ENCODE measurements at places on chromosomes 7 and 10.

GRCh38 chr7:29318853-29319718 is 124.5 kb downstream of the CHN2 start:
- DNase-seq = no peak

DNA sequence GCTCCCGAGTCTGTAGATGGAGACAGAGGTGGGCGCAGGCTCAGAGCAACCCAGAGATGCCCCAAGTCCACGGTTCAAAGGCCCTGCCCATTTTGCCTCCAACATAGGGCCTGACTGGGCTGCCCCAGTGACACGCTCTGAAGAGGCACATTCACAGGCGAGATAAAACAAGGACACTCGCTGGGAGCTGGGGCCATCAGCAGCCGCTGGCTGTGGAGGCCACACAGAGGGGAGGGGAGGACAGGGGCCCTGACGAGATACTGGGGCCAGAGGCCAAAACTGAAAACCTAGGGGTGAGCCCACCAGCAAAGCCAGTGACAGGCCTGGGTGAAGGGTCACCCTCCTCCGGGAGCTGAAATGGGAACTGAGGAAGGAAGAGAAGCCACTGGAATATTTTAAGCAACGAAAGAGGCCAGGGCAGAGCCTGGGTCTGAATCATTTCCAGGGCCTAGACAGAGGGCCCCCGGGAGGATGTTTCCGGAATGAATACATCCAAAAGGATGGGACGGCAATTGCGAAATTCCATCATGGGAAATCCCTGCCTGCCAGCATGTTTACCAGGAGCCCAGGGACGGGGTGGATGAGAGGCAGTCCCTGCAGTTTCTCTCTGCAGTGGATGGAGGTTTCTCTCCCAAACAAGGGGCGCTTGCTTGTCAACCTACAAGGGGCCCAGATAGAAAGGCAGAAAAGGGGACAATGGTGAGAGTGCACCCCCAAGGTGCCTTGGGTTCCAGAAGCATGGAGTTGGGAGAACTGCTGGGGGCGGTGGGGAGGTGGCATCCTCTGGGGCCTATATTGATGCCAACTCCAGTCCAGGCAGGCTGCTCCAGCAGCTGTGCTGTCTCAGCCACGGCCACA is 29.0 kb upstream of the HSPA12A start:
- no peak for DNase-seq

DNA sequence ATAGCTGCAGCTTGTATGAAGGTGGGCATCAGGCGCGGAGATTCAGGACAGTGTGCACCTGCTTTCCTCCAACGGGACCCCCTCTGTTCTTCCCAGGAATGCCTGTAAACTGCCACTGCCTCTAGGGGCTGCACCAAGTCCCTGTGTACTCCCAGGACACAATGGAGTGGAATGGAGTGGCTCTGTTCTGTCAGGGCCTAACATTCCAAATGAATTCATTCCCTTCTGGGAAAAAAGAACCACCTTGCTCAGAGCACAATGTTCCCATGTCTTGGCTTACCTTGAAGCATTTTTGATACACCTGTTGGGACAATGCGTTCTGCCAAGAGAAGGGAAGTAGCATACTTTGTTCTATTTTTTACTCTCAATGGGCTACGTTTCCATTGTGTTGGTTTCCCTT is 339.4 kb downstream of the FRMD4A start:
- DNase-seq = no peak

GRCh38 chr7:127404286-127405072 is 12.0 kb upstream of the ZNF800 start:
- DNase-seq = no peak

GRCh38 chr10:47139121-47139520 is 160.9 kb upstream of the GDF10 start:
- no peak for DNase-seq

- DNase-seq = no peak
Observed at GRCh38 chr7:55569269-55569663, 3.0 kb downstream of the VOPP1 start.

- no peak for DNase-seq
Observed at GRCh38 chr7:29723599-29723998, 82.7 kb upstream of the WIPF3 start.

DNA sequence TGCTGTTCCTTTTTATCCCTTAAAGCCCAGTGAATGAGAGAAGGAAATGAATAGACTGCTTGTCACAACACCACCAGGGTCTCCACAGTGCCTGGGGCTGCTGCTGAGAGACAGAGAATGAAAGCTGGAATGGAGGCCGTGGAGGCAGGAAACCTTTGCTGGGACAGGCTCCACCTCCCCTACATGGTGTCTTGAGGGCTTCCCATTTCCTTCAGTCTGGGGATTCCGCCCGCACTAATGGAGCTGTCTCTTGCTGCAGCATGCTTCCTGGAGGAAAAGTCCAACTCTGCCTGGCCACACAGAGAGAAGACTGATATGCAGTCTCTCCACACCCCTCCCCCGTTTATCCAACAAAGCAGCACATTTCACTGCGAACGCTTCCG is 54.5 kb downstream of the LRRC4 start:
- no peak for DNase-seq

GRCh38 chr10:1464881-1465417 is 272.4 kb downstream of the ADARB2 start:
- DNase-seq = no peak

GRCh38 chr10:128614802-128615553 is 488.8 kb upstream of the MKI67 start:
- DNase-seq = no peak

DNA sequence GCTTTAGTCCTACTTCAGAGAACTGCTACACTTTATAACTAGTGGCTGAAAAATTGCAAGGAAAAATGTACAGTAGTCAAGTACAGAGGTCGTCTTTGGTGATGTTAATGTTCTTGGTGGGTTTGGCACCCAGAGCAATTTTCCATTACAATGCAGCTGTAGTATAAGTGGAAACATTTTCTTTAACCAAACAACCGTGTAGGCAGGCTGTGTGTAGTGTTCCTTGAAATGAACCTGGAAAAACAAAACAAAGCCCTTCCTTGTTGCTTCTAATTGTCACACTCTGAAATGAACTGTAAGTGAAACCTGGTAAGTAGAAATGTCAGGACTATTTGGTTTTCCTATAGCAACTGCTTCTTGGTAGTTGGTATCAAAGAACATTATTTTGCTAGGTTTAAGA is 256.9 kb downstream of the MDFIC start:
- no peak for DNase-seq

DNA sequence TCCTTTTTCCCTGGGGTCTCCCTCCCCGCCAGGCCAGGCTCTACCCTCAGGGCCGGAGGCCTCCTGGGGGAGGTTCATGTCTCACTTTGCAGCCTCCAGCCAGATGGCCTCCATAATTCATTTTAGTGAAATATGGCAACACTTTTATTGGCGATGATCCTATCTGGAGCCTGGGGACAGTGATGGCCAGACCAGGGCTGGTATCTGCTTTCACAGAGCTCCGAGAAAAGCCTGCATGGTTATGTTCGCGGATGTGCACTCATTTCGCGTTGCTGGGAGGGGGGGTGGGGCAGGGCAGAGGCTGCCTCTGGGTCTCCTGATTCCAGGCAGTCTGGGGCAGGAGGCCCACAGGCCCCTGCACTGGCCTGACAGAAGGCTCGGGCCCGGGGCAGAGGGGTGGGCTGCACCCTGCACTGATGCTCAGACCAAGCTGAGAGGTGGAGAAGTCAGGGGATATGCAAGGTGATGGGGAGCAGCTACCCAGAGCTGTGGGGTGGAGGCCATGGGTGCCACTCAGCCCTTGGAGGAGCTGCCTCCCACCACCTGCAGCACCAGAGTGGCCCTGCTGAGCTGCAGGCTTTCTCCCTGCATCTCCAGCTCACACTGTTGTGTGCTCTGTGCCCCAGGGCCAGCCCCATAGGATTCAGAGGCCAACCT is 85.3 kb upstream of the RET start:
- DNase-seq = no peak

DNA sequence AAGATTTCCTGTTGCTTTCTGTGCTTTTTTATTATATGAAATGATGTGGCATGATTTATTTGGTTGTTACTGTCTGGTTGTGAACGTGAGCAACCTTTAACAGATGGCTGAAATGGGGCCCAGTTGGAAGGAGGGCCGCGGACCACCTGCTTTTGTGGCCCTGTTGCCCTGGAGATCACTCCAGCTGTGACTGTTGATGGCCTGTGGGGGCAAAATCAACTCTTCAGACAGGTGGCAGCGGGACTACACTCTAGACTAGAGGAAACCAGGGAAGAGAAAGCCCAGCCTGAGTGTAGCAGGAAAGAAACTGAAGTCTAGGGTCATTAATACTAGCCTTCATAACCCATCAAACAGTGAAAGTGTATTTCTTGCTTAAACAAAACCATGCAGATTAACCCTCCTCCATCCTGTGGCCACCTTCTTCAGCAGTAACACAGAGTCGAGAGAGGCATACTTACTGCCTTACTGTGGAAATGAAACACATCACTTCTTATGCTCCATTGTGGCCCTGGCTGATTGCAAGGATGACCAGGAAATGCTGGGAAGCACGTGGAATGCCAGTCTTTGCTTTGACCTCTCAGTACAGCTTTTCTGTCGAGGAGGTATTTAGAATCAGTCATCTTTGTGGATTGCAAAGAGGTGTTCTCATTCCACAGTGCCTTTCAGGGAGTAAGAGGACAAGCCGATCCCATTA is 80.5 kb downstream of the CCNY start:
- DNase-seq = no peak

- no peak for DNase-seq
Observed at GRCh38 chr10:71176661-71177060, 35.7 kb upstream of the UNC5B start.

DNA sequence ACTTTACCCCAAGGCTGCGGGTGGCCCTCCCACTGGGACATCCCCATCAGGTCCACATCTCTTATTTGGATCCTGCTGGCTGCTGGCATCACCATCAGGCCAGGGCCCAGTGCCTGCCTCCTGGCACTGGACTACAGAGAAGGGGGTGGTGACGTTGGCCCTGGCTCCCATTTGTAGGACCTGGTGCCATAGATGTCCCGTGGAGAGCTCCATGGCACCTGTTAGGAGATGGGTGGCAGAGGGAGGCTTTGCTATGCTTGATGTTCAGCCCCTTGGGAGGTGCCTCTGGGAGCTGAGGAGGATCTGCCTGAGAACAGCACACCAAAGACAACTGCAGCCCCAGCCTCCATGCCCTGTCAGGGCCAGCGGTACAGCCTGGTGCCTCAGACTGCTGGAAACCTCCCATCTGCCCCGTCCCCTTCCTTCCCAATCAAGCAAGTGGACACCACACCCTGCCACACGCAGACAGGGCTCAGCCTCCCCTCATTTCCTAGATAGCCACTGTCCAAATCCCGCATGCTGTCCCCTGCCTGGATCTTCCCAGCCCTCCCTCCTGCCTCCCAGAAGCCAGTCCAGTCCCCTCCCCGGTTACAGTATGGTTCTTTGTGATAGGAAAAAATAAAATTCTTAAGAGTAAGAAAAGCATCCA is 230.0 kb upstream of the GRB10 start:
- DNase-seq = no peak

DNA sequence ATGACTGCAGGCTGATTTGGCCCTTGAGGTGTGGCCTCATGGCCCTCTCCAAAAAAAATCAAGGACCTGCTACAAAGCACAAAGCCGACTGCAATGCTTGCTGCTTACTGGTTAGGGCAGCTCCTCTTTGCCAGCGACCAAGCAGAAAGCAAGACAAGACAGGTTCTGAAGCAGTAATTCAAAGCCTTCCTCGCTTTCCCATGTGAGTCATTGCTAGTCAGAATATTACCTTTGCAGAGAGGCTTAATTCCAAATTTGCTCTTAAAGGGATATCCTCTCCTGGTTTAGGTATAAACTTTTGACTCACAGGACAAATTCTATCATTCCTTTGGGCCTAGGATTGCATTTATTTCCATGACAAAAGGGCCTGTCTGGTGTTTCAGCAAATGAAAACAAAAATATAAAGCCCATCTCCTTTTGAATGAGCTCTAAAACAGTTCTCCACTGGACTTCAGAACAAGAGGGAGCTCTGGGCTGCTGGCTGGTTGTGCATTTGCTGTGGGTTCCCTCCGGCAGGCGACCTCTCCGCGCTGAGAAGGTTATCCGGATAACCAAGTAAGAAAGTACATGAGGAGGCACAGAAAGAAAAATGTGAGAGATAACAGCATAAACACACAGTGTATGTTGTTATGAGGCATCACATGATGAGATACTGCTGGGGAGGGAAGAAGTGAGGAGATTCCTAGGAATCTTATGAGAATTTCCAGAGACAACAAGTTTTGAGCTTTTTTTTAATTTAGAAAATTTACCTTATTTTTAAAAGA is 90.8 kb downstream of the EGFR start:
- no peak for DNase-seq

DNA sequence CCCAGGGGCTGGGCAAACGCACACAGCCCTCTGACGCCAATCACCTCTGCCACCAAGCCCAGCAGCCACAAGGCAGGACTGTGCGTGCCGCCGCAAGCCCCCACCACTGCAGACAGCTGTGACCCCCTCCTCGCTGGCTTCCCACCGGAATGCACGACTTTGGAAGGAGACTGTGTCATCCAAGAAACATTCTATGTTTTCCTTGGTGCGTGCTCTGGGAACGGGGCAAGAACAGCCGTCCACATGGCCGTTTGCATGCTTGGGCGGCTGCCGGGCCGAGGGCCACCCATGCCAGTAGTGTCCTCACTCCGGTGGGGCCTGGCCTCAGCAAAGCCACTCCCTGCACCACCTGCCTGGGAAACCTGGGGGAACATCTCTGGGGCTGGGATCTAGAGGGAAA is 17.6 kb upstream of the ELN start:
- no peak for DNase-seq

Measured in stimulated activated CD4-positive, alpha-beta T cell treated with anti-CD3 and anti-CD28 coated beads, Interleukin-1b, Interleukin-23, amount 100 ng/mL, for 4 hours (primary cell).